OCI-LY7 (cell line): ENCODE measurements at places on chromosomes 7 and 10. TPM values are rescaled to one million over a fixed set of nuclear protein-coding genes. Genes with fewer than 3 reads are reported as not detected.

Gene CYP3A4
- total RNA-seq, result not detected in 2 replicates

Gene TMEM139
- total RNA-seq, result 0.46 and 0.48 TPM in 2 replicates

Gene AGBL3
- total RNA-seq, result 4.9 and 7.1 TPM in 2 replicates

Gene KIAA1549
- 2.1 and 3.0 TPM in 2 replicates for total RNA-seq

Gene ZNF804B
- not detected in 2 replicates for total RNA-seq
